ENCODE measurements at places on chromosomes 13 and 19. TPM values are rescaled to one million over a fixed set of nuclear protein-coding genes. Genes with fewer than 3 reads are reported as not detected.
A peak's percentile ranks its signal among the peaks of the same experiment; 100 is the strongest.

DNA sequence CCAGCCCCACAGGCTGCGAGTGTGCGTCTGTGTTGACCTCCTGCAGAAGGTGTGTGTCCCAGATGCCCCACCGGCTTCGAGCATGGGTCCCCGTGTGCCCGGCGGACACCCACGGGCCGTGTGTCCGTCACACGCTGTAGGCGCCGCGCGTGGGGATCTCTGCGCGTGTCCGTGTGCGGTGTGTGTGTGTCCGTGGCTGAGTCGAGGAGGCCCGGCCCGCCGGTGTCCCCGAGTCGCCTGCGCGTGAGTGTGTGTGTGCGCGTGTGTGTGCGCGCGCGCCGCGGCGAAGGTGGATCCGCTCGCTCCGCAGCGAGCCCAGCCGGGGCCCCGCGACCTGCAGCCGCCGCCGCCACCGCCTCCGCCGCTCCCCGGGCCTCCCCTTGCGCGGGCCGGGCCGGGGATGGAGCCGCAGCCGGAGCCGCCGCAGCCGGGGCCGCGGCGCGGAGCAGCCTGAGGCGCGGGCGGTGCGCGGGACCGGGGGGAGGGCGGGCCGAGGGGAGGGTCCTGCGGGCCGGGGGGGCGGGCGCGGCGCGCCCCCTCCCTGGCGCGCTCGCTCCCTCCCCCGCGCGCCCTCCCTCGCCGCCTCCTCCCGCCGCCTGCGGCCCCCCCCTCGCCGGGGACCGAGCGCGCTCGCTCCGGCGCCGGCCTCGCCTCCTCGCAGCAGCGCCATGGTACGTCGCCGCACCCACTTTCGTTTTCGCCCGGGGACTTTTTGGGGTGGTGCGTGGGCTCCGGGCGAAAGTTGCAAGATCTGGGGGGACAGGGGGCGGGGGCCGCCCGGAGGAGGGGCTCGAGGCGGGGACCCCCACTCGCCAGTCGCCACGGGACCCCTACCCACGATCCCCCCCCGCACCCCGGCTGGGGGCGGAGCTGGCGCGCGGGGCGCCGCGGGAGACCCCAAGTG, 7.1 kb upstream of the NFIC start:
- no peaks in the 10 kb centered on the region for H3K36me3 ChIP-seq
- H3K4me1 ChIP-seq: peaks cover 3% of the 10 kb centered on the region
- no peak overlapping the region for H3K27ac ChIP-seq
- H3K27me3 ChIP-seq: no peaks in the 10 kb centered on the region
- H3K4me3 ChIP-seq: peak overlapping the region; percentile 77

DNA sequence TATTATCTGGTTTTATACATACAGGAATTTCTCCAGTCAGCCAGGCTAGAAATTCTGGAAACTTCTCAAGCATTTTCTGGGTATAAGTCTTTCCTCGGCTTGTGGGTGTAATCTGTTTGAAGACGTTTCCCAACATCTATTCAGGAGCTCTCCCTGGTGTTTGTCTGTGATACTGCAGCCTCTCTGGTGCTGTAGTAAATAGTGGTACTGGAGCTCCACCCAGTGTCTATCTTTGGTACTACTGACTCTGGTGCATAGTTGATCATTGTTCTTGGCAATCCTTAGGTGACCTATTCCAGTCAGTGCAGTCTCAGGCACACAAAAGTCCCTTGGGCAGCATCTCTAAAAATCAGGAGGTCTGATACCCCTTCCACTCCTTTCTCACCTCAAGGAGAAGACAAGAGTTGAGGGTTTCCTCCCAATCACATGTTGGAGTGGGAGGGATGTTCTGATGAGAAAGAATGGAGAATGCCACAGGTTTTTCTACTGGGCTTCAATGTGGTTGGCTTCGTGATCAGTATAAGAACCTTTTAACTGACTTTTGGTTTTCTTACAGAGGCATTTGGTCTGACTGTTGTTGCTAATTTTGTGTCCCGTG, 115.5 kb downstream of the CYSLTR2 start:
- peak; percentile 73 for DNase-seq
- H3K27me3 ChIP-seq: peaks cover 5% of the 10 kb centered on the region
- H3K4me1 ChIP-seq: no peaks in the 10 kb centered on the region
- H3K4me3 ChIP-seq: no peak overlapping the region

DNA sequence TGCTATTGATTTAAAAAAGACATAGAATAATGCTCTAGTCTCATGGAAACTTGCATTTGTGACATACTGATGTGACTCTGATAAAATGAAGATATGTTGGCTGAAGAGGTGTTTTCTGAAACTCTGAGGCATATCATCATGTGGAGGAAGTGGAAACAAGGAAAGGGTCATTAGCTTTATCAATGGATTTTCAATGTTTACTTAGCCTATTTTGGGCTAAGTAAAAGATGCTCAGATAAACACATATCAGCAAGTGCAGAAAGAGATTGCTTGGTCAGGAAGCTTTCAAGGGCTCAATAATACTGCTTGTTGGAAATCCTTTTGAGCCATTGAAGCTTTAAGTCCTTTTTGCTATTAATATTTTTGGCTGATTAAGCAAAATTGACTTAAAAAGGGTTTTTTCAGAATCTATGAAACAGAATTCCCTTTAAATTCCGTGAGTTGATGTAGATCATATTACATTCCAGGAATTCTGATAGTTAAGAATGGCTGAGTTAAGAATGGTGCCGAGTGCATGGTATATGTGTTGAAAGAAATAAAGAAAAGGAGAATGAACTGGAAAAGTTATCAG, 952.8 kb upstream of the SPRY2 start:
- no peak overlapping the region for H3K4me3 ChIP-seq
- H3K36me3 ChIP-seq: no peaks in the 10 kb centered on the region
- H3K27me3 ChIP-seq: no peaks in the 10 kb centered on the region

Gene RAB8A
- total RNA-seq: 68.8 TPM

Data from osteoblast (primary cell).